ENCODE measurements at places on chromosomes 11 and 22. TPM values are rescaled to one million over a fixed set of nuclear protein-coding genes. Genes with fewer than 3 reads are reported as not detected.

DNA sequence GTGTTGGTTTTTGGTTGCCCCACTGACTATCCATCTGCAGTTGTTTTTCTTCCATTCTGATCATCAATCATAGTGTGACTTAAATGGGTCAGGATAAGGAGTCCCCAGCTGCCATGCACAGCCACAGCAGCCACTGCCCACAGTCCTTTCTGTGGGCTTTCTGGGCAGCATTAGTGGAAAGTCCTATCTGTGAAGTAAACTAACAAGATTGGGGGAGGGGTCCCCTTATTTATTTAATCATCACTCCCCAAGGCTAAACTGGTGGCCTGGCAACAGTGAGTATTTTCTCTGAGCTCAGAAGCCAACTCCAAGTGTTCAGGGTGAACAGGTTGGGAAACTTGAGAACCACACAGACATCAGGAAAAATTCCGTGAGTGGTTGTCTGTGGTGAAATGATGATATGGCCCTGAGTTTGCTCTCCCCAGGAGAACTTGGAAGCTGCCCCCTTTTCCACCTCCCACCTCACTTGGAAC lies 145.0 kb downstream of the CCDC34 start:
- DNase-seq: no peak

GRCh38 chr11:8573777-8574176 lies 20.3 kb downstream of the STK33 start:
- DNase-seq: no peak

DNA sequence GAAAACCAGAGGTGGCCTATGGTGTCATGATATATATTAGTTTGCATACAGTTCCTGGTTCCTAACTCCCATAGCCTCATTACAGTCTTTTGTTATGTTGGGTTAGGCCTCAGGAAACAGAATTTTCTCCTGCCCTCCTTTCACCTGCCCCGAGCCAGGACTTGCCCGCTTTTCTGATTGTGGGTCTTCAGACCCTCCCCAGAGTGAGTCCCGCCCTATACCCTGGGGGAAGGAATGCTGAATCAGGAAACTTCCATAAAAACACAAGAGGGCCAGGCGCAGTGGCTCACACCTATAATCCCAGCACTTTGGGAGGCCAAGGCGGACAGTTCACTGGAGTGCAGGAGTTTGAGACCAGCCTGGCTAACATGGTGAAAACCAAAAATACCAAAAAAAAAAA lies 70.9 kb downstream of the SLC35F2 start:
- no peak for DNase-seq

The CHRDL2 gene
- total RNA-seq: not detected

The SHANK2 gene
- 43.0 TPM for total RNA-seq

The MAP6 gene
- 1.7 TPM for total RNA-seq

DNA sequence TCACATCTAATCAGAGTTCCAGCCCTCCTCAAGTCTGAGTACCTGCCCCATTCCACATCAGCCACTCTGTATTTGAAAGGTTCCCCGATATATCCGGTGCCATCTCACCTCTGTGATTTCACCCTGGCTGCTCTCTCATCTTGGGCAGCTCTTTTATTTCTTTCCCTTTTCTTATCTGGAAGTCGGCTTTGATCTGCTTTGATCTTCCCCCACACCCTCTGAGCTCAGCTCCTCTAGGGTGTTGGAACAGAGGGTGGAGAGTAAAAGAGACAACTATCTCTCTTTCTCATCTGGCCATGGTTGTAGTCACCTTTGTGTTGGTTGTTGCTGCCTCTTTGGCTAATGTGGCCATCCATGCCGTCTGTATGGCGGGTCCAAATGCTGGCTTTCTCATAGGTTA lies 108.3 kb downstream of the ENTHD1 start:
- no peak for DNase-seq

The NTM gene
- total RNA-seq: 1.0 TPM

The GLYAT gene
- total RNA-seq: not detected

The RAPSN gene
- total RNA-seq: 0.61 TPM

DNA sequence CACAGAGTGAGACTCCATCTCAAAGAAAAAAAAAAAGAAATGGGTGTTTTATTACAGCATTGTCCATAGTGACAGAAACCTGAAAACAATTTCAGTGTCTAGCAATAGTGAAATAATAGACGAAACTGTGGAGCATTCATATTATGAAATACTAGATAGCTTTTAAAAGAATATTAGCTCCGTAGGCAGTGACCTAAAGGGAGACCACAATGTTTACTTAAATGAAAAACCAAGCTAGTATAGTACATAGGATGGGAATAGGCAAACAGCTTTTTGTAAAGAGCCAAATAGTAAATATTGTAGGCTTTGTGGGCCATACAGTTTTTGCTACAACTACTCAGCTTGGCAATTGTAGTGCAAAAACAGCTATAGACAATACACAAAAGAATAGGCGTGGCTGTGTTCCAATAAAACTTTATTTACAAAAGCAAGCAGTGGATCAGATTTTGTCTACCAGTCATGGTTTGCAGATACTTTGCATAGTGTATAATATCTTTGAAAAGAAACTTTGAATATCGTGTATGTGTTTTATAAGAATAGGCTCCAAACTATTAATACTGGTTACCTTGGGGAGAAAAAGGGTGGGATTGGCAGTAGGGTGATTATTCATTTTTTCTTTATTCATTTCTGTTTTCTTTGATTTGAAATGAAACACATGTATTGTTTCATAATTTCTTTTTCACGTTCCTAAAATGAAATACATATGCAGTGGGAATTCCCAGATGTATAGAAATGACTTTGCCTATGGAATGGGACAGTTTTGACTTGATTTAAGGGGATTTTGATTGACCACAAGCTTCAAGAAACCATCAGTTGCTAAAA lies 50.7 kb downstream of the PRR5L start:
- no peak for DNase-seq

The LUZP2 gene
- total RNA-seq: 3.2 TPM

- no peak for DNase-seq
Observed at GRCh38 chr11:26700574-26701235, 21.2 kb downstream of the SLC5A12 start.

The ZNF70 gene
- 3.8 TPM for total RNA-seq

DNA sequence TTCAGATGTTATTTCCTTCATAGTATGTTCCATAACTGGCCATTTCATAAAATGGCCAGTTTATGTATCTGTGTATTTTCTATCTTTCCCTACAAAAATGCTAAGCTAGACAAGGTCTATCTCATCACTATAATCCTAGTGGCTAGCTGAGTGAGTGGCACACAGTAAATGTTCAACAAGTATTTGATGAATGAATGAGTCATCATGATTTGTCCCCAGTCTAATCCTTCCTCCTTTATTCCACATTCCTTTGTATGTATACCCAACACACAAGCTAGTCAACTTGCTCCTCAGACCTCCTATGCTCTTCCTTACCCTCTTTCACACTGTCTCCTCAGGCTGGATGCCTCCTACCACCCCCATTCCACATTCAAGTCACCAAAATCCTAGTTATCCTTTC lies 12.5 kb downstream of the APLNR start:
- no peak for DNase-seq

The FIBP gene
- 47.7 TPM for total RNA-seq

The PAMR1 gene
- total RNA-seq: 8.0 TPM

- DNase-seq: peak; percentile 54
Observed at GRCh38 chr11:57567515-57568329, at the start of gene UBE2L6. UBE2L6 (minus strand) TSS chr11:57567672; CDS start chr11:57567611, 61 bp downstream.

The DRD4 gene
- 1.9 TPM for total RNA-seq

GRCh38 chr11:124865902-124866851 lies 945 bp downstream of the ROBO3 start:
- peak; percentile 50 for DNase-seq

Measured in left colon (tissue), 2 donors.